Dermis blood vessel endothelial cell (primary cell): ENCODE measurements at places on chromosomes 12 and 14.

GRCh38 chr12:124532331-124532750, 35.1 kb downstream of the NCOR2 start:
- no peak for DNase-seq

GRCh38 chr14:68840454-68840853, 47.6 kb upstream of the ZFP36L1 start:
- no peak for DNase-seq

GRCh38 chr14:75010472-75011093, 7.9 kb downstream of the EIF2B2 start:
- DNase-seq = no peak

DNA sequence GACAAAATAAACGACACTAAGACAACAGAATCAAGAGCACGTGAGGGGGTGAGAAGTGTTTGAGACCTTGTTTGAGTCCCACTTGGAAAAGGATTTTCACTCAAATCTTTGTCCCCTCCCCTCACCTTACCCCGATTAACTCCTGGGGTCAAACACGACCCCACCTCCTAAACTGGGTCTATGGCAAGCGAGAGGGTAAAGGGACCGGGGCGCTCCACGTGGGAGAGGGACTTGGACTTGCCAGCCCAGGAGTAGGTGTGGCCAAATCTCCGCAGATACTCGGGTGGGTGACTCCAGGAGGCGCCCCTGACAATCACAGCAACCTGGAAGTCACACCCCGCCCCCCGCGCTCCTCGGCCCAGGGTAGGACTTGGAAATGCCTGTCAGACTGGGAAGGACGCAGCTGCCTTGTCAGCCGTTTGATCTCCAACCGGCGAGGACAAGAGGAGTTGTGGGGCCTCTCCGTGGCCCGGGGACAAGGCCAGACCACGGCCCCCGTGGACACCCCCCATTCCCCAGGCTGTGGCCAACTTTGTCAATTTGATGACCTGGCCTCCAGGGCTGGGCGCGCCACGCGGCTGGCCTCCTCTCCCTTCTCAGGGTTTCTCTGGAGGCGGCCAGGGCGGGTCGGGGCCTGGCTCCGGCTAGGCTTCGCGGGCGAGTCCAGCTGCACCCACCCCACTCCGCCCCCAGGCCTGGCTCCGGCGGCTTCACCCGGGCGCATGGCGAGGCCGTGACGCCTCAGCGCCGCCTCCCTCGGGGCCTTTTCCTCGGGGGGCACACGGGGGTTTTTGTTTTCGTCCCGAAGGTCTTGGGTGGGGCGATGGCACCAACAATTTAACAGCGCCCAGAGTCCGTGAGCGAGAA, 1.1 kb upstream of the BCL11B start:
- DNase-seq = peak; percentile 28

GRCh38 chr12:126856958-126857357, 1410.0 kb upstream of the TMEM132C start:
- DNase-seq = no peak

- DNase-seq = peak; percentile 62
Observed at GRCh38 chr12:110546339-110546738, 36.8 kb downstream of the PPTC7 start.

DNA sequence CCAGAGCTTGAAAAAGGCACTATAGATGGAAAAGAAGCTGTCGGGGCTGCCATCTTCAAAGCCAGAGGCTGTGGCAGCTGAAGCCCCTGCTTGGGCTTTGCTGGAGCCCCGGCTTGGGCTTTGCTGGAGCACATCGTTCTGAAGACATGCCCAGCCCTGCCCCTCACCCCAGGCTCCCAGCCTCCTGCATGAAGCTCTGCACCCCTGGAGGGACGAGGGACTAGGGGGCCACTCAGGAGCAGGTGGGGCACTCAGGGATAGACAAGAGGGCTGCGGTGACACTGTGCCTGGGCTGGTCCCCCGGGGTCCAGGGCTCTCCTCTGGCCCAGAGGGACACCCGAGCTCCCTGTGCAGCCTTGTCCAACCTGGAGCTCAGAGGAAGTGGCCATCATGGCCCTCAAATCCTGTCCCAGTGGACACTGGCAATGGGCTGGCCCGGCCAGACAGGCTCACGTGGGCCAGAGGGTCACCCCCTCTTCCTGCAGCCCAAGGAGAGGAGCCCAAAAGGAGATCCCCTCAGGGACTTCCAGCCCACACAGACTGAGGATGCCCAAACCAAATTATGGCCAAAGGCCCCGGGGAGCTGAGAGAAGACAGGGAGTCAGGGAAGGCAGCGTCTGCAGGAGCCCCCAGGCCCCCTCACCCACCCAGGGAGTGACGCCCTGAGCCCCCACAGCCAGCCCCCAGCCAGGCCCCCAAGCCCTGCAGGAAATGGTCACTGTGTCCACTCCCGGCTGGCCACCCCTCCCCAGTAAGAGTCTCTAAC, 23.1 kb upstream of the C14orf180 start:
- no peak for DNase-seq

DNA sequence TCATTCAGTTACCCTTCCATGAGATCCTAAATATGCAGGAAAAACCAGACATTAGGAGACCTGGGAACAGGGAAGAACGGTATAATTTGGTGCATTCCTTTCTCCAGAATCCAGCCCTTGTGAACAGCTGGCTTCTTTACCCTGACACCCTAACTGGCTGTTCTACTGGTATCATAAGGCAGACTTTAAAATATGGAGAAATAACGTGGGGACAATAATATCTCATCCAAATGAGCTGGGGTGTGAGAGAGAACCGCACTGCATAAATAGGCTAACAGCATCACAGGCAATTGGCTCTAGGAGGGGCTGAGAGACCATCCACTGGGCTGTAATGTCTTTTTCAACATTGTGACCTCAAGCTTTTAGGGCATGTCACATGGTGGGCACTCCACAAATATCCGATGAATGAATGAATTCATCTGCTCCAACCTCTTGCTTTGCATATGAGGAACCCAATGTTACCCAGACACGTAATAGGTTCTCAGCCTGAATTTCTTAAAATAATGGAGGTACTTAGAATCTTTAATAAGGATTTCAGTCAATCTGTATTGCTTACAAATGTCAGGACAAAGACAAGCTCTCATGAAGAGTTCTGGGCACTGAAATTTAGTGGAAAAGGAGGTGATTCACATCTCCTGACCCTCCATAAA, 157.9 kb downstream of the SAMD4A start:
- no peak for DNase-seq

DNA sequence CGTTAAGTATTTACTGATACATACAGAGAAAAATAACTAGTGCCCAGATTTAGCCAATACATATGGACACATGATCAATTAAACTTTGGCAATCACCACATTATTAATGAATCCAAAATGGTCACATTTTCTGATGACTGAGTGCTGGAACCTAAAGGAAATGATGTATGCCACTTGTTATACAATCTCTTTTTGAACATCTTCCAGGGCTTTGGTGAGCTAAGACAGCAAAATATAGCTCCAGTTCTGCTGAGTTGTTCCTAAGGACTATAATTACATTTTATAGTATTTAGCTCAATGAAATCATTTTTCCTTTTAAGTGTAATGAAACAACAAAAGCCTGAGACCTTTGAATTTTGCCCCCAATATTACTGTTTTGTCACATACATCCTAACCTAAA, 329.1 kb upstream of the ATP2B1 start:
- no peak for DNase-seq

DNA sequence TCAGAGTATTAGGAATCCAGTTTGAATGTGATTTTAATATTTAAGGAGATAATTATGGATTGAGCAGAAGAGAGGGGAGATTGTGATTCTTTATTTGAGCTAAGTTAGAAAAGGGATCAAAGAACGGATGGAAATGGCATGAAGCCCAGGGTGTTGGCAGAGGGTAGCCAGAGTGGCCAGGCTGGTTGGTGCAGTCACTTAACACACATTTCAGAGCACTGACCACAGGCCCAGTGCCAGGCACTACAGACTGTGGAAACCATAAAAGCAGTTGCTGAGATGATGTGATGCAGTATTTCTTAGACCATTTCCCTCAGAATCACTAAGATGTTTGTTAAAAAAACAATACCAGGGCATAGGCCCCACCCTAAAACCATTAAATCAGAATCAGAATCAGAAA, 167.7 kb upstream of the AMIGO2 start:
- no peak for DNase-seq

DNA sequence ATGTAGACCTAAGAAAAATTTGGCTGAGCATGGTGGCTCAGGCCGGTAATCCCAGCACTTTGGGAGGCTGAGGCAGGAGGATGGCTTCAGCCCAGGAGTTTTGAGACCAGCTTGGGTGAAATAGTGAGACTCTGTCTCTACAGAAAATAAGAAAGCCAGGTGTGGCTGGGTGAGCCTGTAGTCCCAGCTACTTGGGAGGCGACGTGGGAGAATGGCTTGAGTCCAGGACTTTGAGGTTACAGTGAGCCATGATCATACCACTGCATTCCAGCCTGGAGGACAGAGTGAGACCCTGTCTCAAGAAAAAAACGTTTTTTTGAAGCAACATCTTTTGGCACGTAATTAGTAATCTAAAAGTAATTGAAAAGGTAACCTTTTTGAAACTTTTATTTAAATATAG, 70.9 kb downstream of the FERMT2 start:
- DNase-seq = no peak

DNA sequence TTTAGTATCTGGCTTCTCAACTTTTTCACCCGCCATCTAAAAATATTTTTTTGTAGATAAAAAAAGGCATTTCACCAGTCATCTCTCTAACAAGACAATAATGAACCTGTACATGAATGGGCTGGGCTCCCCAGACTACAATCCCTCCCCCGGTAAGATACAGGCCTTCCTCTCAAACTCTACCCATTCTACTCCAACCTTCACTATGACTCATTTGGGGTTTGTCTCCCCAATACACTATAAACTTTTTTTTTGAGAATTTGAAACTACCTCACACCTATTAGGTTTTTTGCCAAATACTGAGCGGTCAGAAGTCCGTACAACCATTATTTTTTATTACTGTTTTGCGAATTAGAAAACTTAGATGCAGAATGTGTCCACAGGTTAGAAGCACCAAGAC, 784 bp downstream of the RPL6 start:
- DNase-seq = peak; percentile 27

DNA sequence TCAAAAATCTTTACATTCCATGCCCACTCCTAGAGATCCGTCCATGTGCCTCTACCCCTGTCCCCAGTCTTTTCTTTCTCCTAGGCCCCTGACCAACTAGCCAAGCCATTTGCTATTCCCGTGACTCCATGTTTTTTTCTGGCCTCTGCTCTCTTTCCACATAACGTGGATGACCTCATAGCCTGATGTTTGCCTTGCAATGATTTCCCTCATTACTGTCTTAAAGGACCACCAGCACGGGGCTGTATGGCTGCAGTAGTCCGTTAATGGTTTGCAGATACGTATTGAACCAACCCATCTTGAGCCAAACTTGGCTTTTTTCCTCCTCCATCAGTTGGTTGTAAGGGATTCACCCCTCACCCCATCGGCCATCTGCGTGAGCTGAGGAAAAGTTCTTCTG, 226.0 kb downstream of the PCNX1 start:
- DNase-seq = no peak

DNA sequence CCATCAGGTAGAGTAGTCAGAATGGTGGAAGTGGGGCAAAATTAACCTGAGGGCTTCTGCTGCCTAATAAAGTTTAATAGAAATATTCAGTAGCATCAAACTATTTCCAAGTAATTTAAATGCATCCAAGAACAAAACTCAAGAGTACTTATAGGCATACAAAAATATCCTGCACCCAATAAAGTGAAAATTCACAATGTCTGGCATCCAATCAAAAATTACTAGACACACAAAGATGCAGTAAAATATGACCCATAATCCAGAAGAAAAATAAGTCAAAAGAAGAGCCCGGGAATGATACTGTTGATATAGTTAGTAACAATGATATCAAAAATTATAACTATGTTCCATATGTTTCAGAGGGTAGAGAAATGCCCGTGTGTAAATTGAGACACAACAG, 95.3 kb downstream of the TMEM117 start:
- no peak for DNase-seq

- DNase-seq = no peak
Observed at GRCh38 chr12:2341871-2342270, 289.1 kb downstream of the CACNA1C start.

GRCh38 chr12:88952562-88952942, 372.3 kb upstream of the KITLG start:
- DNase-seq = peak; percentile 86

GRCh38 chr12:59649203-59649602, 53.4 kb downstream of the SLC16A7 start:
- no peak for DNase-seq

DNA sequence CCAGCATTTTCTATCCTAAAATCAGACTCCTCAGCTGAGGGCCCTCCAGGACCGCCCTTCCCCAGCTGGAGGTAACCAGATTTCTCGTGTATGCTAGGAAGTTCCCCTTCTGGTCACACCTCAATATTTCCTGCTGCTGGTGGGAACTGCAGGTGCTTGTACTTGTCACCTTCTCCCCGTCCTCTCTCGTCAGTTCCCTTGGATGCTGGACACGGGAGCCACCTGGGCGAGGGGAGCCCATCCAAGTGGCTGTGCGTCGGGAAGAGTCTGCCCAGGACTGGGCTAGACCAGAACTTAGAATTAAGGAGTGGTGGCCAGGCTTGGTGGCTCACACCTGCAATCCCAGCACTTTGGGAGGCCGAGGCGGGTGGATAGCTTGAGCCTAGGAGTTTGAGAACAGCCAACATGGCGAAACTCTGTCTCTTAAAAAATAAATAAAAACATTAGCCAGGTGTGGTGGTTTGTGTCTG, 23.2 kb upstream of the KIF26A start:
- no peak for DNase-seq

DNA sequence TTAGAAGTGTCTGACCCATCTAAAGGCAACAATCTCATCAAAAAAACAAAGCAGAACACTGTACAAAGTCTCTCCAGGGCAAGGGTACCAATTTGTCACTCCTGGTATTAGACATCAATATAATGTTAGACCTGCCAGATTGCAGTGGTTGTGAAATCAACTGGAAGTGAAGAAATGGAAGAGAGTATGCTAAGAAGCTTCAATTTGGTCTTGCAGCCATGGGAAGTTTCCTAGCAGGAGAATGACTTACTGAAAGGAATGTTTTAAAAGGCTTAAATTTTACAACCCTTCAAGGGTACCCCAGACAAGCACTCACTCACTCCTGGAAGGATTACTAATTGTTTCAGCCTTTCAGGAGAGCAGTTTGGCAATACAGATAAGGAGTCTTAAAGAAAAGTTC, 18.9 kb downstream of the LLPH start:
- no peak for DNase-seq

GRCh38 chr14:61330511-61330910, 9.1 kb downstream of the PRKCH start:
- DNase-seq = no peak

GRCh38 chr14:72771561-72771960, 122.3 kb downstream of the DPF3 start:
- DNase-seq = no peak

DNA sequence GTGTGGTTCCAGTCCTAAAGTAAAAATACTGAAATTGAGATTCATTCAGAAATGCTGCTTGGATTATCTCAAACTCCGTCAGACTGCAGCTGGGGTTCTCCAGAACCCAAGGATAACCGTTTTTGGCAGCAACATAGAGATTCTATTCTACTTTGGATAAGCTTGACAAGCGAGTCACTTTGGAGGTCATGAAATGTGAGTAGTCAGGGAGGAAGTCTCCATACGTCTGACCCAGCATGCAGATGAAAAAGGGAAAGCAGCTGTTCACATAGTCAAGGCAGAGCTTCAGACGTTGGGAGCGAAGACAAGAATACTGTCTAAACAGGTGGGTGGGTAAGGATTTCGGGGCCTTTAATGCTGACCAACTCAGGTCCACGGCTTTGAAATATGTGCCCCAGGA, 14.9 kb upstream of the HSP90B1 start:
- DNase-seq = no peak

GRCh38 chr12:51075390-51075789, 8.0 kb downstream of the CSRNP2 start:
- no peak for DNase-seq
